ENCODE measurements at places on chromosomes 13 and 19.
A peak's percentile ranks its signal among the peaks of the same experiment; 100 is the strongest.

DNA sequence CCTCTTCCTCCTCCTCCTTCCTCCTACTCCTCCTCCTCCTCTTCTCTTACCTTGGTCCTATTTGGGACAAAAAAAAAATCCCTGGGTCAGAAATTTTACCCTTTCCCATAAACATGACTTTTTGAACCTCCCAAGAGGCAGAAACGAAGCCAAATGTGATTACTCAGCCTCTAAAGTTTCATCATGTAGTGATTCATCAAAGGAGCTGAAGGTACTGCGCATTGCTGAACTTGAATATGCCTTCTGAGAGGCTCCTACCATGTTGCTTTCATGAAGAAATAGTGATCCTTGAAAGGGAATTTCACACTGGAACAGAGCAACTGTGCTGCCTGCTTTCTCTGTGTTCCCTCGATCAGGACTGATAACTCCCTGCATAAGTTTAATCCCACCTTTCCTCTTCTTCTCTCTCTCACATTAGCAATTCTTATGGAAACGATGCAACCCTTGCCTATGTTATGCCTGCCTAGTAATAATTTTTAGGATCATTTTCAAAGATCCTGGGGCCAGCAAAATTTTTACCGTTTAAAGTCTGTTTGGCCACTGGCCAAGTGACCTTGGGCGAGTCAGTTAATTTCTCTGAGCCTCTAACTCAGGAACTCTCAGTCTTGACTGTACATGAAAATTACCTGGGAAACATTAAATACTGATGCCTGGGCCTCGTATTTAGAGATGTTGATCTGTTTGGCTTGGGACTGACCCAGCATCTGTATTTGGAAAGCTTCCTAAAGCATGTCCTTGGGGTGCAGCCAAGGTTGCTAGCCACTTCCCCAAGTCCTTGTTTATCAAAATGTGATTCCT is 149.5 kb downstream of the DCT start:
- DNase-seq = peak; percentile 57

- DNase-seq = no peak
Measured at GRCh38 chr19:32677657-32678056, 2.0 kb downstream of the RGS9BP start.

GRCh38 chr19:34556488-34556887 is 74.9 kb downstream of the WTIP start:
- DNase-seq = no peak

DNA sequence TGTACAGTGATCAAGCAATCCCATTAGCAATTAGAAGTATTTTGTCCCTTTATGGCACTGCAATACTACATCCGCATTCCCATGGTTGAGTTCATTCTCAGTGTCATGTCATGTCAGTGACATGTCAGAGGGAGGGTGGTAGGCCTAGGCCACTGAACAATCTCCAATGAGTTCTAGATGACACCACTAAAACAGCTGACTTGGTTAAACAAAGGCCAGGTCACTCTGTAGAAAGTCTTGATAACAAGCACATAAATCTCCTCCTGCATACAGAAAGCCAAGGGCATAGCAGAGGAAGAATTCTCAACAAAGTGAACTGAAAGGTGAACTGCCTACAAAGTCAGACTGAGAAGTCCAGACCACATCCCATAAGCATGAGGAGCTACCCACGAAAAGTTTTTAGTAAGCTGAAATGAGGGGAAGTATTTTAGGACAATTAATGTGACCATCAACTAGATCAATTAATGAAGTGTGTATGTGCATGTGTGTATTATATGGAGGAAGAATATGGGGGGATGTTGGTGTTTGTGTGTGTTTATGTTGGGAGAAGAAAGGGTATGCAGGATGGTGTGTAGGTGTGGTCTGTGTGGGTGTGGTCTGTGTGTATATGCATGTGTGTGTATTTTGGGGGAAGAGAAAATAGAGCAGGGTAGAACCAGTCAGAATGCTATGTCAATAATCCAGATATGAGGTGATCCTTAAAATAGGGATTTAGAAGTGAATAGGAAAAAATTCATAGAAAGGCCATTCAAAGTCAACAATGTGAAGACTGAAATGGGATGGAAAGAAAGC is 67.7 kb downstream of the TBC1D4 start:
- DNase-seq = no peak

DNA sequence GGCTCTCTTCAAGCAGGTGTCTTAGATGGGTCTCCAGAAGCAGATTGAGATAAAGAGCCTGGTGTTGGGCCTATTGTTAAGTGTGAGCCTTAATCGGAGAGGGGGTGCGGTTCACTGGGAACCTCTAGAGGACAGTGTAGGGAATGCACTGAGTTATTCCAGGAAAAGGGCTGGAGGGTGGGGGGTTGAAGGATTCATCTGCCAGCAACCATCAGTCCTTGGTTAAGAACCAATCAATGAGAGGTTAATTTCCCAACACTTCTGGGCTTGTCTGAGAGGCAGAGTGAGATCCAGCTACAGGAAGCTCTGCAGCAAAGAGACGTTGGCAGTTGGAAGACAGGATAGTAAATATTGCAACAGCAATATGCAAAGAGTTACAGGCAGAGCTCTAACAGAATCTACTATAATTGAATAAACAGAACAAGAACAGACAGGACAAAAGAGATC is 28.7 kb downstream of the CYP4F2 start:
- no peak for DNase-seq

- DNase-seq = peak; percentile 70
Measured at GRCh38 chr19:1445185-1445931, 4.6 kb upstream of the APC2 start.

DNA sequence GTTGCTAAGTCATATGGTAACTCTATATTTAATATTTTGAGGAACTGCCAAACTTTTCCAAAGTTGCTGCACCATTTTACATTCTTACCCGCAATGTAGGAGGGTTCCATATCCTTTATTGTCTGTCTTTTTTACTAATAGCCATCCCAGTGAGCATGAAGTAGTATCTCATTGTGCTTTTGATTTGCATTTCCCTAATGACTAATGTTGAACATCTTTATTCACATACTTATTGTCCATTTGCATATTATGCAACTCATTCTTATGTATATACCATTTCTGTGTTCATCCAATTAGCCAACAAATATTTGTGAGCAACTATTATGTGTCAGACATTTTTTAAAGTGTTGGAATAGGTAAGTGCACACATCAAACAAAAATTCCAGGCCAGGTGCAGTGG is 20.4 kb upstream of the ATP8A2 start:
- no peak for DNase-seq

DNA sequence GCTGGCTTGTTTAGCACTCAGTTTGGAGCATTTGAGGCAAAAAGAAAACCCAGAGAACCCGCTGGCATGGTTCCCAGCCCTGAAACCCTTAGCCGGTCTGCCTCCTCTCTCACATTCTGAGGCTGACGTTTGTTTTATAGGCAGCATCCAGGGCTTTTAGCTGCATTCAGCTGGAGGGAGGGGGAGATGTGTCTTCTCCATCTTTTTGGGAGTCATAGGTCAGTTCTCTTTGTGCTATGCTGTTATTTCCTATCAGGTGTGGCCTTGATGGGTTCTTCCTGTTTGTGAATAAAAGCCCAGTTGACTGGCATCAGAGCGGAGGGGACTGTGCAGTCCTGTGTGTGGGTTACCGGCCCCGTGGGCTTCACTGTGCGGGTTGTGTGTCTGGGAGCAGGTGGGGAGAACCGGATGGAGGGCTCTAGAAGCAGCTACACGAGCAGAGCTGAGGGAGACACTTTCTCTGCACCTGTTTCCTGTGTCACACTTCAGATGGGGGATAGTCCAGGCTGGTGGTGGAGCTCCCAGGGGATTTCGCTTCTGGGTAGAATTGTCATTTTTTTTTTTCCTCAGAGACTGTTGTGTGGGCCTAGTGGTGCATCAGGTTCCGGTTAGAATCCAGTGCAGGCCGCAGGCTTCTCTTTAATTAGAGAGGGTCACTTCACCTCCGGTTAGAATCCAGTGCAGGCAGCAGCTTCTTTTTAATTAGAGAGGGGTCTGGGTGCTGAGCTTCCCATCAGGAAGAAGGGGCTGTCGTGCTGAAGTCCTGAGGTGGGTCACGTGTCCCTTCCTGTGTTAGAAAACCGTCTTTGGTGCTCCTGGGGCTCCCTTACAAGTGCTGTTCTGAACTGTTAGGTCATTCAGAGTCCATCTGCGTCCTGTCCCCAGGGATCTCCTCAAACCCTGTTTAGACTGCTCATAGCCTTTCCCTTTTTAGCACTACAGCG is 69.6 kb downstream of the ARHGEF7 start:
- no peak for DNase-seq

- no peak for DNase-seq
Measured at GRCh38 chr19:41930322-41930722, 2.1 kb upstream of the ERFL start.

GRCh38 chr19:3983936-3984583 is 1.2 kb downstream of the EEF2 start:
- peak; percentile 93 for DNase-seq

- no peak for DNase-seq
Measured at GRCh38 chr13:60379837-60380565, 17.0 kb upstream of the TDRD3 start.

- no peak for DNase-seq
Measured at GRCh38 chr13:45615501-45616101, at the start of gene ERICH6B. ERICH6B (minus strand) TSS chr13:45615739; CDS start chr13:45597005, 18,734 bp downstream.

DNA sequence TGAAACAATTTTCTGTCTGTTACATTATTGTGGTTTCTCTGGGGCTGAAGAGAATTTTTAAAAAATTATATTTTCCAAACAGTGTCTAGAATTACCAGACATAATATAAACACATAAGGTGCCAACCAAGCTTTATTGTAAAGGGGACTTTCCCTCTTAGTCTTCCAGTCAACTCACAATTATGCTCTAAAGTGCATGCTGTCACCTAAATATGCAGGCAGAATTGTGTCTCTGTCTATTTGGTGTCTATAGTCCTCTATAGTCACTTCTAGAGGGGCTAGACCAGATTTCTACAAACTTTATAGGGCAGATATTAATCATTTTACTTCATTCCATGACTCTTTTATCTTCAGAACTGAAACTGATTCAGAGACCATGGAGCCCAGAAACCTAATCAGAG is 12.8 kb downstream of the ZNF254 start:
- DNase-seq = no peak

- DNase-seq = peak; percentile 87
Measured at GRCh38 chr19:30719189-30719998, 347.2 kb downstream of the ZNF536 start.

GRCh38 chr13:79796136-79796535 is 315.2 kb downstream of the NDFIP2 start:
- no peak for DNase-seq

DNA sequence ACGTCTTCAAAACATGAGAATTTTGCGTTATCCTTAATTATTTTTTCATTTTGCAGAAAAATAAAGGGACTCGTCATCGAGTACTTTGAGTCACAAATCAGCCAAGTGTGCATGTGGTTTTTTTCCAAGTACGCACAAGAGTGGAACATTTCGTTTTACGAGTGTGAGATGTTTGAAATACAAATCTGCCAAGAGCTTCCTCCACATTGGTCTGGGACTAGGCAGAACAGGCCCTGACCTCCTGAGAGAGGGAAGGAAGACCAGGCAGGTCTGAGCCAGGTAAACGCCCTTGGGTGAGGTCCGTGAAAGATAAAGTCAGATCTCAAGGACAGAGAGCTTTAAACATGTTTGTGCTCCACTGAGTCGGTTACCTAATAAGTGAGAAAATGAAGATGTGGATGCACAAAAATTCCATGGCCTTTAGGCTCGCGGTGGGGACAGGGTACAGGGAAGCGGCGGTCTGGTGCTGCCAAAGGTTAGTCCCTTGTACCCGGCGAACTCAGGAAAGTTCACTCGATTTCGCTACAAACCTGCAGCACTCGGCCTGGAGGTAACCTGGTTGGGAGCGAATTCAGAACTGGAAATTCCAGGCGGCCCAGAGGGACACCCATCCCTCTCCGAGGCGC is 473 bp upstream of the ITM2B start:
- DNase-seq = no peak

DNA sequence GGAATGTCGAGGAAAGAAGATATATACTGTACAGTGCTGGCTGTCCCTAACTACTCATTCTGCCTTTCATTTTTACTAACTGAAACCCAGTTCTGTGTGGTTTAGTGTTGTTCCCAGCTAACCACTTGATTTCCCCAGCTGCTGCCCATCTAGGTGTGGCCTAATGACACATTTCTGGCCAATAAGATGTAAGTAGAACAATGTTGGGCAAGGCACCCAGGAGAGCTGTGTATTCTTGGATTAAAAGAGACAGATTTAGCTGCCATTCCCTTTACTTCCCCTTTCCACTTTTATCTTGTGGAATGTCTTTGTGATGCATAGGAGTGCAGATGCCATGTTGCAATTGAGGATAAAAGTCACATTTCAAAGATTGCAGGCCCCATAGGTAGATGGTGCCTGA is 28.3 kb upstream of the PCDH9 start:
- no peak for DNase-seq

DNA sequence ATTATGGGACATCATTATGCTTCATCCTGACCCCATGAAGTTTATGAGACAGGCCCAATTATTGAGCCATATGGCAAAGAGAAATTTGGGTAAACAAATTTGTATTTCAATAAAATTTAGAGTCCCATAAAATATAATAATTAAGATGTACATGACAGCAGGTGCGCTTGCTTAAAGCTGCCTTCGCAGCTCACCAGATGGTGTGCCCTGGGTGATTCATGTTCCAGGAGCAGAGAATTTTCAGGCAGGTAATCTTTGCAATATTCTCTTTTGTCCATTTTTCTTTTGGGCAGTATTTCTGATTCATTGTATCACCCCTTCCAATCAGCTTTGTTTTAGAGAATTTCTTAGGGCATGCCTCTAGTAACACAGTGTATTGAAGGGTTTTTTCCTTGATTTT is 39.5 kb upstream of the WASF3 start:
- no peak for DNase-seq

GRCh38 chr13:60351326-60351725 is 45.7 kb upstream of the TDRD3 start:
- no peak for DNase-seq

- DNase-seq = no peak
Measured at GRCh38 chr13:72552731-72553130, 174.7 kb downstream of the MZT1 start.

- no peak for DNase-seq
Measured at GRCh38 chr19:39941615-39942365, 7.4 kb upstream of the FCGBP start.

DNA sequence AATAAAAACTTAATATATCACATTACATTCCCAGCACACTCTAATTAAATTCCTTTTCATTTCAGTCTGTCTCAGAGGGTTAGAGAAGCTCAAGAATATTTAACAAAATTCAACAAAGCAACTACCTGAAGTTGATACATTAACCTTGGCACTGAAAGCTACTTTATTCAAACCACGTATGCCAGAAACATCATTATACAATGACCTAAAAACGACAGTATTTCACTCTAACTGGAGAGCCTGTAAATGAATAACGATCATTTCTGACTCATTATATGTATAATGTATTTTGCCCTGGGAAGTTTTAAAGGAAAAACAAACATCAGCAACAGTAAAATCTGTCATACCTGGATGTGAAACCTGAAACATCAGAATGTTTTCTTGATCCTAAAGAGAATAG is 270.1 kb downstream of the SLITRK5 start:
- DNase-seq = no peak

DNA sequence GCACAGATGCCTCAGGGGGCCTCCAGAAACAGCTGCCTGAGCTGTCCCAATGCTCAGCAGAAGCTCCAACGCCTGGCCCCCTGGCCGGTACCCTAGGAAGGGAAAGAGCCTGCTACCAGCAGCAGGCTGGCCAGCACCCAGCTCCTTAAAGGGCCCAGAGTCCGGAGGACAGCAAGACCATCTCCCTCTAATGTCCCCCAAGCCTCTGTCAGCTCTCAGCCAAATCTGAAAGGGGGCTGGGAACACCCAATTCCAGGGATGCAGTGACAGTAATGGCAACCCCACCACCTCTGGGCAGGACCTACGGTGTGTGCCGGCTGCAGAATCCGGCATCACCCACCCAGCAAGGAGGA is 4.2 kb downstream of the PPP6R1 start:
- no peak for DNase-seq

Data from right lobe of liver (tissue), 6 donors.